T follicular helper cell (primary cell): ENCODE measurements at places on chromosomes 13 and 19.

- DNase-seq: no peak
Observed at GRCh38 chr13:40272776-40273139, 393.7 kb downstream of the FOXO1 start.

GRCh38 chr19:31626941-31627340 lies 277.7 kb upstream of the TSHZ3 start:
- DNase-seq: no peak

DNA sequence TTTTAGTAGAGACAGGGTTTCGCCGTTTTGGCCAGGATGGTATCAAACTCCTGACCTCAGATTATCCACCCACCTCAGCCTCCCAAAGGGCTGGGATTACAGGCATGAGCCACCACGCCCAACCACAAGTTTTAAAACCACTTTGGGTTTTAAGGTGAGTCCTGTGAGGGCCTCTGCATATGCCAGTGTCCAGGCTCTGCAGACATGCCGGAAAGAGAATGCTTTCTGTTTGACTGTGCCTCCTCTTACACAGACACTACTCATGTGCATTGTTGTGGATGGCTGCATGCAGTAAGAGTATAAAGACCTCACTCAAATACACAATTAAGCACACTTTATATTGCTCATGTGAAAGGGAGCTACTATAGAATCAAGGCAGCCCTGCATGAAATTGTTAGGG lies 20.8 kb upstream of the SLC25A30 start:
- DNase-seq: no peak

DNA sequence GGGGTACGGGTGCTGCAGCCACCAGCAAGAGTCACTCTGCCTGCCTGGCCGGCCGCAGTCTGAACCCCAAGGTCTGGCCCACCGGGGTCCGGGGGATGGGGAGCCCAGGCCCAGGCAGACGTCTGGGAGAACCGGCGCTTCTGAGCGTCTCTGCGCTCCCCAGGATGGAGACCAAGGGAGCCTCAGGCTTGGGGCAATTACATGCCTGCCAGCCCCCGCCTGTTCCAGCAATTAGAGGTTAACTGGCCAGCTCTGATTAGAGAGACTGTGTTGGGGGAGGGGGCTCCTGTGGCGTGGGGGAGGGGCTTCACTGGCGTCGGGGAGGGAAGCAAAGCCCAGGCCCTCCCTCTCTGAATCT lies 11.9 kb downstream of the MEIS3 start:
- DNase-seq: no peak

DNA sequence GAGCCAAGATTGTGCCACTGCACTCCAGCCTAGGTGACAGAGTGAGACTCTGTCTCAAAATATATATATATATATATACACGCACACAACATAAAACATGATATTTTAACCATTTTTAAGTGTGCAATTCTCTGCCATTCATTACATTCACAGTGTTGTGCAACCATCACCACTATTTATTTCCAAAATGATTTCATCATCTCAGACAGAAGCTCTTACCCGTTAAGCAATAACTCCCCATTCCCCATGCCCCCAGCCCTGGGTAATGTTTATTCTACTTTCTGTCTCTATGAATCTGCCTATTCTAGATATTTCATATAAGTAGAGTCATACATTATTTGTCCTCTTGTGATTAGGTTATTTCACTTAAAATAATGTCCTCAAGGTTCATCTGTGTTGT lies 20.3 kb downstream of the WDR88 start:
- DNase-seq: no peak

GRCh38 chr19:932648-933552 lies 7.1 kb downstream of the ARID3A start:
- no peak for DNase-seq

GRCh38 chr19:46542428-46543230 lies 47.0 kb upstream of the PNMA8B start:
- peak; percentile 62 for DNase-seq

DNA sequence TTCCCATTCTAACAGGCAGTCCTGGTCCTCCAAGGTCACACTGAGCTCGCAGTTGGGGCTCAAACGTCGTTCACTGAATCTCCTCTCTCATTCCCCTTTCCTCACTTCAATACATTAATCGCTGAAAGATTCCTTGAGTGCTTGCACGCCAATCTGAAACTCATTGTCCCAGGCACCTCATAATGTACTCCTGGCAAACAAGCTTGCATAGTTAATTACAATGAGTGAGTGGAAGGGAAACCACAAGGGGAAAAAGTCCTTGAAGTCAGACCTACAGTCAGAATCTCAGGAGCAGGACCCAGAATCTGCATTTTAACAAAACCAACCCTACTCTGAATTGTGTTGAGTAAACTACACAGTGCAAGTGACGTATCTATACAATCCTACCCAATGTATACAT lies 86.9 kb downstream of the CRYL1 start:
- DNase-seq: no peak

- no peak for DNase-seq
Observed at GRCh38 chr19:55454787-55455243, 6.6 kb downstream of the ISOC2 start.

GRCh38 chr19:46963093-46963734 lies 56.4 kb upstream of the NPAS1 start:
- no peak for DNase-seq

DNA sequence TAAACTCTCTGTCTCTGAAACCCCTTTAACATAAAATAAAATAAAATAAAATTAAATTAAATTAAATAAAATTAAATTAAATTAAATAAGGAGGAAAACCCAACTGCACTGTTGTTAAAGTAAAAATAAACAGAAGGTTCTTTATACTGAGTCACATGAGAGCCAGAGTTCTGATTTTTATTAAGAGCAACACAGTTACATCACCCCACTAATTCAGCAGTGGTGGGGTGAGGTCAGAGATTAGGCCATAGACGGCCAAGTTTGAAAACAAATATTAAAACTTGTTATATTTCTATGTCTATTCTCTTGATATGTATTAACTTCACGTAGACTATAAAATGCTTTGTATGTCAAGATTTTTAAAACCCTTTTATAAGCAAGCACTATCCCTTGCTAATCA lies 59.5 kb downstream of the MYCBP2 start:
- no peak for DNase-seq

GRCh38 chr13:88125055-88125454 lies 453.9 kb downstream of the SLITRK5 start:
- no peak for DNase-seq

DNA sequence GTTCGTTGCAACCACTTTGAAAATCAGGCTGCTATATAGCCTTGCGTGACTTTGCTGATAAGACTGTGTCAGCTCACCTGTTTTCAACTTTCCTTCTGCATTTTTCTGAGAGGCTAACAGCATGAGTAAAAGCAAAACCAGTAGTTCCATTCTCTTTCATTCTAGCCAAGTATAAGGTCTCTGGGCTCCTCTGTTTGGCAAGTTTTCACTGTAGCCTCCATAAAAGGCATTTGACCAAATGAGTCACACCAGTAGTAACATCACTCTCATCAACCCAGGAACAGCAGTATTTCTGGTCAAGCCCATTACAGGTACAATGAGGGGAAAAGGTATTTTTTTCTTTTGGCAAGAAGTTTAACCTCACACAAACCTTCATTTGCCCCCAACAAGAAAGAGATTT lies 1149.8 kb upstream of the MIR17HG start:
- no peak for DNase-seq

- DNase-seq: no peak
Observed at GRCh38 chr19:10653482-10653731, 739 bp upstream of the ILF3 start.

DNA sequence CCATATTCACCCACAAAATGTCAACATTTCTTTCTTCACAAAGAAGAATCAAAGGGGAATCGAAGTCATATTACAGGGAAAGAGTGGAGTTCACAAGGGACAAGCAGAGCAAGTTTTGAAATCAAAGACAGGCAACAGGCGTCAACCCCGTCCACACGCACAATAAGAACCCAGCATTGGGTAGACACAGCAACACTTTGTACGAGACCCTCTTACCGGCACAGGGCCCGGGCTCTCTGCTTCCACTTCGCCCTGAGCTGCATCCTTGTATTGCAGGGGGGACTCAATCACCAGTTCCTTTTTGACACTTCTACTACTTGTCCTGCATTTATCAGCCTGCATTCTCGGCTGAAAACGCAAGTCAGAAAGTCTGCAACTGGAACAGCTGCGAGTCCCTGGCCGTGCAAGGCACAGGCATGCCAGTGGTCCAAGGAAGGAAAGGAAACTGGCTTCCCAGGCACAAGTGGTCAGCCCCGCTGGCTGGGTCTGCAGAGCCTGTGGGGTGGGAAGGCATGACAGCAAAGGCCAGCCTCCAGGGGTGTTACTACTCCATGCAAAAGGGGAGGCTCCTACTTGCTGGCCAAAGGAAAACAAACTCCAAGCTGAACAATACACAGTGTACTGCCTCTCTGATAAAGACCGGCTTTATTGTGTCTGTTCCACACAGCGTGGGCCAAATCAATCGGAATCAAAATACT lies at the start of gene DOCK9:
Gene DOCK9 (minus strand): TSS at position 497 of the 698 bp plus-strand sequence. CDS start 155 bp downstream, at position 342.
- no peak for DNase-seq

DNA sequence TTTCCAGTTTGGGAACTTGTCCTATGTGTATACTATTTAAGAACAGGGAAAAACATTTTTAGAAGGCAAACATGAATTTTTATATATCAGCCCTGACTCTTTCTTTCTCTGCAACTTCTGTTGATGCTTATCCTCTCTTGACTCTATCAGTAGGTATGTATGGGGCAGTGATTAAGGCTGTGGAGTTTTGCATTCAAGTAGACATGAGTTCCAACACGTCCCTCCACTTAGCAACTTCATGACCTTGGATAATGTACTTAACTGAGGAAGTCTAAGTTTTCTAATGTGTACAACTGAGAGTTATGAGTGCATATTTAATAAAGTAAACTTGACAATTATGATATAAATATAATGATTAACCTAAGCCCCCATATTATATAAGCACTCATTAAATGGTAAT lies 414.6 kb downstream of the TDRD3 start:
- no peak for DNase-seq

DNA sequence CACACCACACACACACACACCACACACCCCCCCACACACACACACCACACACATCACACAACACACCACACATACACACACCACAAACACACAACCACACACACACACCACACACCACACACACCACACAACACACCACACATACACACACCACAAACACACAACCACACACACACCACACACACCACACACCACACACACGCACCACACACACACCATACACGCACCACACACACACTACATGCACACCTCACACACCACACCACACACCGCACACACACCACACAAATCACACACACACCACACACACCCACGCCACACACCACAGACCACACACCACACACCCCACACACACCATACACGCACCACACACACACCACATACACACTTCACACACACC lies 83.5 kb downstream of the ZNF557 start:
- no peak for DNase-seq

- no peak for DNase-seq
Observed at GRCh38 chr13:63393112-63393511, 1977.5 kb upstream of the PCDH20 start.

- no peak for DNase-seq
Observed at GRCh38 chr13:112818698-112819045, 128.8 kb downstream of the ATP11A start.

DNA sequence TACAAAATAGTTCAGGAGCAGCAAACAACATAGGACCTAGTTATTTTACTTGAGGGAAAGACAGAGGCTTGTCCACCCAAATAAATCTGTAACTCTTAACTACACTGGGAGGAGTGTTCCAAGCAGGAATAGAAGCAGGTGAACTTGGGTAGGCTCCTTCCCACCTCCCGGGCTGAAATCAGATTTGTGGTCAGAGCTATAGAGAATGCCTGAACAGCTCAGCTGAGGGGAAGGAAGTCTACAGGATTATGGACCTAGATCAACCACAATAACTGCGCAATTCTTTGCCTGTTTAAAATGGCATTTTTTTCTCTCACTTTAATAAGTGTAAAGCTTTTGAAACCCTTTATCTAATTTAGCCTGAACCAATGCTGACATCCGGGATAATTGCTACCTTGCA lies 73.5 kb upstream of the IRS2 start:
- no peak for DNase-seq

DNA sequence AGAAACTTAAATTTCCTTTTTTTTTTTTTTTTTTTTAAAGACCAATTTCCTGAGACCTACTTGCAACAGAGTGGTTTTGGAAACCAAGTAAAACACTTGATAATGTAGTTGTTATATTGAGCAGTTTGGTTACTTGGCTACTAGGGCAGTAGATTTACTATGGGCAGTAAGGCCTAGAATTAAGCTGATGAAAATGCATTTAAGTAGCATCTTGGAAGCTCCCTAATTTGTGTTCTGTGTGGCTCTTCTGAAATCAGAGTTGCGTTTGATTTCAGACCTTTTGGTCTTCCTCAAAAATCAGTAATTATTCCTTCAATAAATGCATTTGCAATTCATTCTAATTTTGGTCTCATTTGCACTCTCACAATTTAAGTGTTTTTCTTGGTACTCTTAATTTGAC lies 810 bp downstream of the GPR180 start:
- DNase-seq: no peak

DNA sequence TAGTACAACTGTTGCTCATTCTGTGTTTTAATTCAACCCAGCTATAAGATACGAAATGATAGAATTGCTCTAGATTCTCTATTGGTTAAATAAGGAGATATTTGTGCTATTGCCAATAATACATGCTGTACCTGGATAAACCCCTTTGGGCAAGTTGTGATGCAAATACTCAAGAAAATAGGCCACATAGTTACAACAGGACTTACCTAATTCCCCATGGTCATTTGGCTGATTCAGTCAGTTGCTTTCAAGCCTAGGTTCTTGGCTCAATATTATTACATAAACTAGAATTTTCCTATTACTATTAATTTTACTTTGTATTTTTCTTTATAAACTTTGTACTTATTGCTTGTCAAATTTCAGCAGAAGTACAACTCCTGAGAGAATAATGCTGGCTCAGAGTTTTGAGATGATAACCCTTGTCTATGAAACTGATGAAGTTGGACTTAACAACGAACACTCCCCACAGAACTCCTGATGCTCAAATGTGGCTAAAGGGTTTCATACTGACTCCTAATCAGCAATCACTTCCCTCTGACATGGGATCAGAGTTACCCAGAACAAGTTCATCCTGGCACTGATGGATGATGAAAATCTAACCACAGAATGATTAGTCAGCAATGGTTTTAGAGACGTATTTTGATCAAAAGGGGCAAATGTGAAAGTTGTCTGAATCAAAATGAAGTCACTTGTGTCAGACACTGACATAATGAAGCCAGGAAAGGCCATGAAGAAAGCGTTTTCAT lies 221.1 kb downstream of the ITGBL1 start:
- DNase-seq: no peak

GRCh38 chr13:27083183-27083582 lies 88.4 kb downstream of the USP12 start:
- no peak for DNase-seq

- no peak for DNase-seq
Observed at GRCh38 chr19:5624018-5624663, 1.3 kb downstream of the SAFB start.

DNA sequence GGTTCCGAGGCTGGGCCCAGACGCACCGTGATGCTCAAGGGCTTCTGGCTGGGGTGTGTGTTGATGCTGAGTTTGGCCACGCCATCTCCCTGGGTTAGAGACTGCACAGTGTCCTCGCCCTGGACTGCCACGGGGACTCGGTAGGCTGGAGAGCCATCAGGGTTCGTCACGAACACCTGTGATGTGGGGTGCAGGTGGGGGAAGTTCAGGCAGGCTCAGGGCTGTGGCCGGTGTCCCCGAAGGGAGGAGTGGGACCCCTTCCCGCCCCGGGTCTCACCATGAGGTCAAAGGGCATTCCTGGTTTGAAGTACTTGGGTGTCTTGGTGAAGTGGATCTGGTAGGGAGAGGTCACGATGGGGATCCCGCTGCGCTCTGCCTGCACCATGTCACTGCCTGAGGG lies 8.2 kb downstream of the C3 start:
- DNase-seq: no peak
